ENCODE measurements at places on chromosomes 3 and 15.

- H3K4me1 ChIP-seq = no peaks in the 10 kb centered on the region
These were observed 131.5 kb downstream of the DUT start for GRCh38 chr15:48462688-48463087.

DNA sequence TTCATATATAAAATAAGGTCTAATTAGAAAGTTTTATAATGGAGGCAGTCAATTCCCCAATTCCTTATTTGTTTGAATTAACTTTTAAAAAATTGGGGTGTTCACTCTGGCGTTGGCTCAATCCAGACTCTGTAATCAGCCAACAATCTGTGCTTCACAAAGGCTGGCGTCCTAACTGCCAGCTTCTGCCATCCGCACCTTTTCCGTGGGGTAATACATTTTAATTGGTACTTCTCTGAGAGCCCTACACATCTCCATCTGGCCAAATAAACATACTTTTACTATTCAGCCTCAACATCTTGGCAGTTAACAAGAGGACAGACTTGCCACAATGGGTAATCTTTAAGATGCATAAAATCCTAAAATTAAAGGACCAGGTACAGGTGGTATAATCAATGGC, 125.2 kb upstream of the CCNL1 start:
- H3K27ac ChIP-seq = no peak overlapping the region
- H3K4me1 ChIP-seq = no peaks in the 10 kb centered on the region
- no peaks in the 10 kb centered on the region for H3K36me3 ChIP-seq

DNA sequence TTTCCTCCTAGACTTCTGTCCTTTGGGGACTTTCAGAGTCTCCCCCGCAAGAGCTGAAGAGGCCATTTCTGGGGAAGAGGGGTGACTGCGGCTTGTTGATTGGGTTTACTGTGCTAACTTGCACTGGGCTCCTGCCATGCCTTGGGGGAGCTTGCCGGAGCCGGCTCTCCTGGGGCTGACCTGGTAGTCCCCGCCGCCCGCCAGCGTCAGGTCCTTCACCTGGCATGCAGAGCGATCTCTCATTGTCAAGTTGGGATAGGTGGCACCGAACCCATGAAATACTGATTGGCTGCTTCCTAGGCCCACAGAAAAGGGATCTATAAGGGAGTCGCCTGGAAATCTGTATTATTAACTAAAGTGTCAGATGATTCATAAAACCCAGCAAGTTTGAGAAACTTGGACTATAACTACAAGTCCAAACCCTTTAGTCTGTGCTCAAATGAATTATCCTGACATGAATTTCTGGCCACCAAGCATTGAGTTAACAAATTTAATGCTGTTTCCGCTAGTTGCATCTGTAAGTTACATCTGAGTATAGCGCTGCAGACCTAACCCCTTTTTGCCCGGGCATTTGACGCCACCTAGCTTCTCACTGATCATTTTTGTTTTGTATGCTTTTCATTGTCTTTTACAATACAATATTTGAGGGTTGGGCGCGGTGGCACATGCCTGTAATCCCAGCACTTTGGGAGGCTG, 607 bp upstream of the IMP3 start:
- H3K4me1 ChIP-seq = peaks cover 19% of the 10 kb centered on the region
- H3K27me3 ChIP-seq = no peaks in the 10 kb centered on the region
- H3K36me3 ChIP-seq = peaks cover 20% of the 10 kb centered on the region
- DNase-seq = no peak
- H3K27ac ChIP-seq = peak overlapping the region; percentile 97
- H3K4me3 ChIP-seq = peak overlapping the region; percentile 96

GRCh38 chr3:81354119-81354518, 407.3 kb downstream of the GBE1 start:
- no peak overlapping the region for H3K4me3 ChIP-seq
- H3K27me3 ChIP-seq = no peaks in the 10 kb centered on the region
- H3K36me3 ChIP-seq = no peaks in the 10 kb centered on the region

DNA sequence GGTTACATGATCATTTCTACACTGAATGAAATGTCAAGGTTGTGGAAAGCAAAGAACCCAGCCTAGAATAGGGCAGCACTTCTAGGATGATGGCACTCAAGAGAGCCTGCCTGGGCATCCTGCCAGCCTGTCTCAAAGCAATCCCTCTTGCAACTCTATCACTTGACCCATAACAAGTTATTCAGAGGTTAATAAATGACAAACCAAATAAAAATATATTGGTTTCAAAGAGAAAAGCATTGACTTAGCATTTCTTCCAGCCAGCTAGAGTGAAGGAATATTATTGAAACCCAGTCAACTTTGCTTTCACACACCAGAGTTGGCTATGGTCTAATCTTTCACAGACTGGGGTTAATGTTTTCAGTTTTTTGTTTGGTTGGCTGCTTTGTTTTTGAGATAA, 214.6 kb upstream of the UBE2E2 start:
- peaks cover 4% of the 10 kb centered on the region for H3K36me3 ChIP-seq
- peaks cover 5% of the 10 kb centered on the region for H3K4me1 ChIP-seq
- no peak for DNase-seq

DNA sequence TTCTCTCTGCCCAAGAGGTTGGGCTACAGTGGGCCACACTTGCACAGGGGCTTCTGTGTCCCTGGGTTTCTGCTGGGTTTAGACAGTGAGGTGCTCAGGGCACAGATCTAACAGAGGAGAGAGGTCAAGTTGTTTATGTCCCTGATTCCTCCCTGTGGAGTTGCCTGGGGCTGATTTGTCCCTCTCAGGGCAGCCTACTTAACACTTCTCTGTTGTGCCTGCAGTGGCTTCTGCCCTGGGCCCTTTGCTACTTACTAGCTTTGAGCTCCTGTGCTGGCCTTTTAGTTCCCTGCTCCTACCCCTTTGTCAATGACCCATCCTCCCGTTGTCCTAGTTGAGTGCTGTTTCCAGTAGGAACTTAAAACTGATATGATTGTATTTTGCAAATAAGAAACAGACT, 114.0 kb upstream of the RGMA start:
- peaks cover 13% of the 10 kb centered on the region for H3K27me3 ChIP-seq
- no peak for DNase-seq
- H3K4me3 ChIP-seq = no peak overlapping the region
- H3K36me3 ChIP-seq = no peaks in the 10 kb centered on the region
- H3K4me1 ChIP-seq = no peaks in the 10 kb centered on the region
- H3K27ac ChIP-seq = no peak overlapping the region

GRCh38 chr3:137946356-137946973, 63.5 kb upstream of the CLDN18 start:
- no peak overlapping the region for H3K27ac ChIP-seq
- H3K4me3 ChIP-seq = no peak overlapping the region
- peaks cover 8% of the 10 kb centered on the region for H3K27me3 ChIP-seq
- peak; percentile 9 for DNase-seq

DNA sequence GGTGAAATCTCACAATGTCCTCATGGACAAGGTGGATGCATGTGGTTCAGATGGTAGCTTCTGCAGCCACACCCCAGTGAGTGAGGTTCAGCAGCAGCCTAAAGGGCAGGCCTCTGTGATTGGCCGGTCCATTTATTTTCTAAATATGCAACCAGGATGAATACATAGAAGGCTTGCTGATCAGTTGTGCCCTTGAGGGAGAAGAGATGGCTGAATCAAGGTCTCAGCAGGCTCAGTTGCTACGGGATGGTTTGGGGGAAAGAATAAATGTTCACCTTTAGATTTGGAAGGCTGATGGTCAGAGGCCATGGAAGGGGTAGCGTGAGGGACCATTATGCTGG, 53.7 kb upstream of the FGD5 start:
- H3K27ac ChIP-seq = no peak overlapping the region
- H3K4me1 ChIP-seq = peaks cover 6% of the 10 kb centered on the region
- H3K4me3 ChIP-seq = no peak overlapping the region
- H3K27me3 ChIP-seq = peaks cover 11% of the 10 kb centered on the region
- DNase-seq = no peak
